ENCODE measurements at places on chromosomes 2 and 18. TPM values are rescaled to one million over a fixed set of nuclear protein-coding genes. Genes with fewer than 3 reads are reported as not detected.
A peak's percentile ranks its signal among the peaks of the same experiment; 100 is the strongest.

Gene HAAO
- total RNA-seq = not detected

DNA sequence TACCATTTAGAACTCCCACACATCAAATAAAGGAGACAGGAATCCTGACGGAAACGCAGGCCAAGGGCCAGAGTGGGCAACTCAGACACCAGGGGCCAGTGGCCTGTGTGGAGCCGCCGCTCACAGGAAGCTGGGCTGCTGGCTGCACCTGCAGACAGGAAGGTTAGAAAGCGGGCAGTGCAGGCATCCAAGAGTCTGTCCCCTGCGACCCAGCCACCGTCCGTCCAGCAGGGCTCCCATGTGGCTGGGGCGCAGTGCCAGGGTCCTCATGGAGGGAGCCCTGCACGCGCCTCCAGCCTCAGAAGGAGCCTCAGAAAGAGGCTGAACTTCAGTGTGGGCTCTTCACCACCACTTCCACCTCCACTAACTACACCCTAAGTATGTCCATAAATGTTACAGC, 2.5 kb upstream of the ANO7 start:
- H3K27me3 ChIP-seq = no peaks in the 10 kb centered on the region
- H3K27ac ChIP-seq = no peak overlapping the region
- DNase-seq = no peak
- no peaks in the 10 kb centered on the region for H3K36me3 ChIP-seq
- no peak overlapping the region for H3K4me3 ChIP-seq
- no peaks in the 10 kb centered on the region for H3K4me1 ChIP-seq

GRCh38 chr2:113117541-113118262, 9.7 kb upstream of the IL1RN start:
- H3K27me3 ChIP-seq = peaks cover 13% of the 10 kb centered on the region
- no peaks in the 10 kb centered on the region for H3K36me3 ChIP-seq
- H3K4me1 ChIP-seq = peaks cover 6% of the 10 kb centered on the region
- no peak overlapping the region for H3K27ac ChIP-seq

- peak overlapping the region; percentile 93 for H3K27ac ChIP-seq
- H3K36me3 ChIP-seq = no peaks in the 10 kb centered on the region
- peaks cover 5% of the 10 kb centered on the region for H3K4me1 ChIP-seq
These were observed 32.0 kb downstream of the YPEL5 start for GRCh38 chr2:30178618-30179434.

- no peak for DNase-seq
- H3K4me1 ChIP-seq = peaks cover 3% of the 10 kb centered on the region
- H3K27me3 ChIP-seq = peaks cover 60% of the 10 kb centered on the region
- H3K4me3 ChIP-seq = no peak overlapping the region
These were observed 14.3 kb upstream of the MC5R start for GRCh38 chr18:13809531-13810255.

DNA sequence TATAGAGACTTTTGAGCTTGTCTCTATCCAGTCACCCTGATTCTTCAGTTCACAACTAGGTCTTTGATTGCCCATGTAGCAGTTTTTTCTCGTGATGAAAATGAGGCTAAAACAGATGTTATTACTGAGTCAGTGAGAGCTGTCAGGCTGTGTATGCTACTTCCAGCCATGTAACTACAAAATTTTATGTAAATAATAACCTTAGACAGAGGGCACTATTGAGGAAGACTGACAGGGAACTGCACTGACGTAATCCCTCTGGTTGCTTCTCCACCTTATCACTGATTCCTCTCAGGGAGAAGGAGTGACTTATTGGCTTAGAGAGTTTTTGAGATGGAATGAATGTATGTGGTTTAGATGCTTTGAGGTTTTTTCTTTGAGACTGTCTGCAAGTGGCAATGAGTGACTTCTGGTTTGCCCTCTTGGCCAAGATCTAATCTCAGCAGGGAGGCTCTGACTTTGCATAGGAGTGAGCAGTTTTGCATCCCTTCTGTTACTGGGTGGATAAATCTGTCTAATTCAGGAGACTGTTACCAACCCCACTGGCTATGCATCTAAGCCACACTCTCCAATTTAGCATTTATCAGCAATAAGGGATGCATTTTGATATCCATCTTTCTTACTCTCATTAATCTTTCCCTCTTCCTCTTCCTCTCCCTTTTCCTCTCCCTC, 555.2 kb upstream of the FANCL start:
- no peak overlapping the region for H3K27ac ChIP-seq
- H3K27me3 ChIP-seq = no peaks in the 10 kb centered on the region
- no peak for DNase-seq
- H3K4me3 ChIP-seq = no peak overlapping the region
- H3K36me3 ChIP-seq = no peaks in the 10 kb centered on the region

GRCh38 chr18:63981719-63982118, 11.8 kb downstream of the SERPINB8 start:
- H3K4me1 ChIP-seq = peaks cover 14% of the 10 kb centered on the region
- H3K27me3 ChIP-seq = peaks cover 4% of the 10 kb centered on the region
- no peak for DNase-seq
- H3K27ac ChIP-seq = no peak overlapping the region
- no peak overlapping the region for H3K4me3 ChIP-seq
- H3K36me3 ChIP-seq = peaks cover 8% of the 10 kb centered on the region

DNA sequence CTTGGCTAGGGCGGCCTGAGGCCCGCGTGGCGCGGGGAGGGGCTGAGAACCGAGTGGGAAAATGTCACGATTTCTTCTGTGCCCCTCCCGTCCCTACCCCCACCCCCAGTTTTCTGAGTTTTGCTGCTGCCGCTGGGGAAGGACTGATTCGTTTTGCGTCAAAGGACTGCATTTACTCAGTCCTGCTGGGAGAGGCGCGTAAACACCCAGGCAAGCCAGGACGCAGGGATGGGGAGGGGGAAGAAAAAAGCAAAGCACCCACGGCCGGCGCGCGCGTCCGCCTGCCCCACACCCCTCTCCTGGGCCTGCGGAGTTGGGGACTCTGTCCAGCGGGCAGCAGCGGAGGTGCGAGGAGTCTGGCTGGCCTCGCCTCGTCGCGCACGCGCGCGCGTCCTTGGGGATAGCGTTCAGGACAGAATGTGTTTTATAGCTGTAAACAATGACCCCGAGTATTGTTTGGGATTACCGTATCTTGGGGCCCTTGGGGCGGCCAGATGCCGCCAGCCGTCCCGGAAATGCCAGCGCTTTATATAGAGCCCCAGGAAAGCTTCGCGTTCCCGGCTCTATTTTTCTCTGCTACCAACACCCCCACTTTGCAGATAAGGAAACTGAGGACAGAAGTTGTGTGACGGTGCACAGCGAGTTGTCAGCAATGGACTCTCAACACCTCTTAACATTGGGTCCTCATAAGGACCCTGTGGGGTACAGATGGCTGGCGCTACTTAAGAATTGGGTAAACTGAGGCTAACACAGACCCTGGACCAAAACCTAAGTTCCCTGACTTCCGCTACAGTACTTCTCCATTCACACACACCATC, 1.7 kb upstream of the FOSL2 start:
- peak overlapping the region; percentile 90 for H3K4me3 ChIP-seq
- H3K27me3 ChIP-seq = no peaks in the 10 kb centered on the region
- H3K36me3 ChIP-seq = peaks cover 2% of the 10 kb centered on the region
- DNase-seq = no peak
- peak overlapping the region; percentile 93 for H3K27ac ChIP-seq
- peaks cover 20% of the 10 kb centered on the region for H3K4me1 ChIP-seq
